IMR-90 (cell line): ENCODE measurements at places on chromosomes 12 and 14. TPM values are rescaled to one million over a fixed set of nuclear protein-coding genes. Genes with fewer than 3 reads are reported as not detected.

- DNase-seq = no peak
Measured at GRCh38 chr12:69936766-69937165, 111.7 kb downstream of the MYRFL start.

- no peak for DNase-seq
Measured at GRCh38 chr14:89651805-89652204, 234.8 kb upstream of the FOXN3 start.

CYP46A1 gene
- under 0.01 and 0.18 TPM in 2 replicates for total RNA-seq

DNA sequence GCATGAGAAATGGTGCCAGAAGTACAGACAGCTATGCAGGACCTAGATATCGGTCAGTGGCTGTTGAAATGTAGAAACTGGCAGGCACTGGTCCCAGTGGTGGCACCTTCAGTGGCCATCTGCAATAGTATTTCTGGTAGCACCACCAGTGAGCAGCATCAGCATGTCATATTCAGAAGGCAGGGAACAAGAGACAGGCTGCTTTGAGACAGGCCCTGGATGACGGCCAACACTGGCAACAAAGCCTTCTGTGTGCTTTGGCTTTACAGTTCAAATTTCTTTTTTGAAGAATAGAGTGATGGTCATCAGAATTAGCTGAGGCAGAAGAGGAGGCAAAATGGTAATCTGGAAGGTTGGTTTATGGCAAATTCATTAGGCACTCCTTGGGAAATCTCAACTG is 273.4 kb upstream of the SLC16A7 start:
- no peak for DNase-seq

TAS2R30 gene
- 5.0 and 7.2 TPM in 2 replicates for total RNA-seq

DNA sequence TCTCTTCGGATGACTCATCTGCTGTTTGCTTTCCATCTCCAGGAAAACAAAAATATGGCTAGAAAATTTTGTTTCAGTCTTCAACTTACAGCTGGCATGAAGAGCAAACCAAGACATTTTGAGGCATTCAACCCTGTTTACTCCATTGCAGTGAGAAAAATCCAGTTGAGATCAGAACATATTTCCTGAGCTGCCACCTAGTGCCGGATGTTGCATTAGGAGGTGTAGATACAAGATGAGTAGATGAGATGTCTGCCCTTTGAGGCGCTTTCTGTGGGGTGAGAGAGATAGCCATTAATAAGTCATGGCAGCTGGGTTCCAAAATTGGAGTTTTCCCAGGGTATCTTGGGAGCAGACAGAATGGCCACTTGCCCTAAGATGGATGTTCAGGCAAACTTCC is 171.1 kb downstream of the PRKCH start:
- no peak for DNase-seq

DNA sequence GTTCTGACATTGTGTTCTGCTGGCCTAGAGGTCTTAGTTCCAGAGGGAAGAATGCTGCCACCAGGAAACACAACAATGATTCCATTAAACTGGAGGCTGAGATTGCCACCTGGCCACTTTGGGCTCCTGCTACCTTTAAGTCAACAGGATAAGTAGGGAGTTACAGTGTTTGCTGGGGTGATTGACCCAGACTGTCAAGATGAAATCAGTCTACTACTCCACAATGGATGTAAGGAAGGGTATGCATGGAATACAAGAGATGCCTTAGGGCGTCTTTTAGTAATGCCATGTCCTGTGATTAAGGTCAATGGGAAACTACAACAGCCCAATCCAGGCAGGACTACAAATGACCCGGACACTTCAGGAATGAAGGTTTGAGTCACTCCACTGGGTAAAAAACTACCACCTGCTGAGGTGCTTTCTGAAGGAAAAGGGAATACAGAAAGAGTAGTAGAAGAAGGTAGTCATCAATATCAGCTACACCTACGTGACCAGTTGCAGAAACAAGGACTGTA is 852.6 kb downstream of the LRFN5 start:
- no peak for DNase-seq

- DNase-seq = no peak
Measured at GRCh38 chr12:2403221-2403976, 350.6 kb downstream of the CACNA1C start.

GRCh38 chr14:54148251-54148650 is 191.6 kb upstream of the BMP4 start:
- no peak for DNase-seq

GRCh38 chr12:51695241-51696010 is 104.4 kb downstream of the SCN8A start:
- peak; percentile 56 for DNase-seq

- DNase-seq = no peak
Measured at GRCh38 chr12:119202544-119202943, 23.8 kb downstream of the HSPB8 start.

GRCh38 chr12:100798286-100799160 is 3.9 kb downstream of the ANO4 start:
- DNase-seq = peak; percentile 52

DNA sequence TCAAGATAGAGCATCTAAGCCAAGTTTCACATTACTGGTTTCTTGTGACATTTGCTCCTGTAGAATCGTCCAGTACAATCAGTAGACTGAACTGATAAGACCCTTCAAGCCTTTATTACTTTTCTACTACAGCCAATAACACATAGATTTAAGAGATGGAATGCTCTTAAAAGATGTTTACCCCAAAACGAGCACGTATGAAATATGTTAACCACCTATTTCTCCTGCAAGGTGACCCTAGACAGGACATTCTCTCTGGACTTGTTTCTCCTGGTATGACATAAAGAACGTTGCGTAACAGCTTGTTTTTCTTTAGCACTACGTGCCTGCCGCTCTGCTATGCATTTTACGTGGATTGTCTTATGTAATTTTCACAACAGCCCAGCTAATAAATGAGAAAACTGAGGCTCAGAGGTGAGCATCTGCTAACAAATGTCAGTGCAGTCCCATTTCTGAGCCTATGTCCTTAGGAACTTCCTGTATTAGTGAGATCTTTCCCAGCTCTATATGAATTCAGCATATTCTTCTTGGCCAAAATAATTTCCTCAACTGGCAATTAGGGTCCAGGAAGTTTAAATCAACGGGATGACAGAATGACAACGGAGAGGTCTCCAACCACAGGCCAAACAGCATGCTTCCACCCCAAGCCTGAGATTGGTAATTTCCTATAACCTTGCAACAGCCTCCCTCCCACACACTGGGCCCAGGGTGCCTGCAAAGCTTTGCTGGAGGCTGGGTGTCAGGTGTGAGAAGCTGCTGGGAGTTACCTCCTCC is 3.7 kb downstream of the NFKBIA start:
- no peak for DNase-seq

DNA sequence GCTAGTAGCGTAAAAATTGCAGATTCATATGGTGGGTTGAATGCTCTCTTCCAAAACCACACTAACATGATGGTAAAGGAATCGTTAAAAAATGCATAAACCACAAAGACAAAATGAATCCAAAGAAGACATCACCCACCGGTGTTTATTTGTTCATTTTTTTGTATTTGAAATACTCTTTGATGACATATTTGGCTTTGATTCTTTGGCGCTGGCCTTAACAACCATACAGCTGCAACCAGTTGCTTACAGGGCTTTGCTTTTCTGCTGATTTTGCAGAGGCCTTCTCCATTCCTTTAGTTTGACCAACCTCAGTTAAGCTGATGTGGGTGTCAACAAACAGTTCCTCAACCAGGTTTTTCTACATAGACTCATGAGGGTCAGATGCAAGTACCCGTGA is 103.5 kb downstream of the CACNA1C start:
- peak; percentile 85 for DNase-seq

DNA sequence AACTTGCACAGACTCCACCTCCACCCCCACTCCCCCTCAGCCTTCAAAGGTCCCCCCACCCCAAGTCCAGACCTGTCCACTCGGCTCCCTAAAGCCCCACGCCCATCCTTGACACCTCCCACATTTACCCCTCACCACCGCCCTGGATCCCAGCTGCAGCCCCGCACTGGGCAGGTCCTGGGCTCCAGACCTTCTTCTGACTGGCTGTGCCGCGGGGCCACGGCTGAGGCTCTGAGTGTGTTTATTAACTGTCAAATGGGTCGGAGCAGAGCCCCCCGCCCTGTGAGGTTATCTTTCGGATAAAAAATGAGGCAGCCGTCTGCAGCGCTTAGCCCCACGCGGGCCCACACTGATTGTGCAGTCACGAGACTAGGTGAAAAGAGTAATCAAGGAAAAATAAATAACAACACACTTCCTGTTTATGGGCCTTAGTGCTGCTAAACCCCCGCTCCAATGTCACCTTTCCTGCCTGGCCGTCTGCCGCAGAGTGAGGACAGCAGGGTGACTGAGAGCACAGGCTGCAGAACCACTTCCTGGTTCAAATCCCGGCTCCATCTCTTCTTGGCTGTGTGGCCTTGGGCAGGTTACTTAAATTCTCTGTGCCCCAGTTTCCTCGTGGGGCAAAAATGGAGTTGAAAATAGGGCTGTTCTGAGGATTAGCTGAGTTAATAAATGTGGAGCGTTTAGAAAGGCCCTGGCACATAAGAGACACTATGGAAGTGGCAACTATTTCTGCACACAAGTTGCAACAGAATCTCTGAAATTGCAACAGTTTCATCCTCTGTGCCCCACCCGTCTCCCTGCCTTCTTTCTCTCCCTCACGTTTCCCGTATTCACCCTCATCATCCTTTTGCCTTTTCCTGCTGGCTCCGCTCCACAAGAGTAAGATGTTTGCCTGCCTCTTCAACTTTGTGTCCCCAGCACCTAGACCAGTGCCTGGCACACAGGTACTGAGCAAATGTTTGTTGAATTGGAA is 9.4 kb downstream of the SETD1B start:
- DNase-seq = no peak

UNC79 gene
- under 0.01 TPM in 1 of 2 replicates, not detected in the other for total RNA-seq

ADAM21 gene
- total RNA-seq = 0.28 and 0.36 TPM in 2 replicates

DNA sequence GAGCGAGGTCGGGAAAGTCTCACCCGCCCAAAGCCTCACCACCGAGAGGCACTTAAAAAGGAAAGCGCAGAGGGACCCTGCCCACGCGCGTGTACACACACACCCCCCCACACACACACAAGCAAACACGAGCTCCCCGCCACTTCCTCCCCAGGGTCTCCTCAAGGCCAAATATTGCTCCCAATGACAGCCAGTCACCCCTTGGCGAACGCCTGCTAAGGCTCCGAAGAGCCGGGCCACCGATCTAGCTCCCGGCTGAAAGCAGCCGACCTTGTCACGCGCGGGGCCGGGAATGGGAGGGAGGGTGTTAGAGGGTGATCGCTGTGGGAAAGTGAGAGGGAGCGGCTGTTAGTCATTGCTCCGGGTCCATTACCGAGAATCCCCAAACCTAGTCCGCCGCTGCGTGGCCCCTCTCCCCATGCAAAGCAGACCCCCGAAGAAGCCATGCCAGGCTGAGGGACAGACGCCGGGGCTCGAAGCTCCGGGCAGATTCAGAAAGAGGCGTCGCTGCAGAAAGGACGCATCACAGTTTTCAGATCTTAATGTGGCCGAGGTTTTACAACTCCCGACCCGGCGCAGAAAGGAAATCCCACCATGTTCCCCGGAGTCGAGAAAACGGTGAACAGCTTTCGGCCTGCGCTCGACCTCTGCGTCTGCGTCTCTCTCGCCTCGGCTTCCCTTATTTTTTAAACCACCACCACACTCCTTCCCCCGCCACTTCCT is 2.6 kb downstream of the BMP4 start:
- DNase-seq = peak; percentile 29

TTC5 gene
- total RNA-seq = 28.6 and 29.4 TPM in 2 replicates

GRCh38 chr12:630656-631632 is 32.3 kb downstream of the NINJ2 start:
- no peak for DNase-seq

DNA sequence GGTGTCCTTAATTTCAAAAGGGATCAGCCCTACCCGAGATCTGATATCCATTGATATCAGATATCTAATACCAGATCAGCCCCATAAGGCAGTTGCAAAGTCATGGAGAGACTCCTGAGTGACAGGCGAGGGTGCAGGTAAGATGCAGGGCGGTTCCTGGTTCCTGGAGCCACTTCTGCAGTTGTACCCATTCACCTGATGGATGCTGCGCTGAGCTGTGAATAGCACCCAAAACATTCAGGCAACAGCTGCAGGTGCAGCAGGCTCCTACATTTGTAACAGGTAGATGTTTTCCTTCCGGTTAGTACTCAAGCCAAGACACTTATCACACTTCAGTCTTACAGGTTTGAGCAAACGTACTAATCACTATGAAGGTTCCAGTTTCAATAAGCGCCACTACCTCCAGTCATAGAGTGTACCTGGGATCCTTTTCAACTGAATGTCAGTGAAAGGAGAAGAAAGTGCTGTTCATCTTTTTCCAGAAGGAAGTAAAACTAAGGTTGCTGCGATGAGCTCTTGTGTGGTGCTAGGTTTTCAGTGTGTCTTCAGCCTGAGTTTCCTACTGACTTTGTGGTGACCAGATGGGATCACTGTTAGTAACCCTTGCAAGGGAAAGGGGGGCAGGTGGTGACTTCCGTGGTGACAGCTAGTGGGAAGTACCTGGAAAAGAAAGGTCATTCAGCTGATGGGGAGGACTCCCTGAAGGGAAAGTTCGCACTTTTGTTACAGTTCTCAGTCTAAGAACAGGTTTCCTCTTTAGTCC is 1.9 kb downstream of the ATP6V0A2 start:
- DNase-seq = no peak

GRCh38 chr12:72273851-72274351 is 1.7 kb downstream of the TRHDE start:
- no peak for DNase-seq

- DNase-seq = no peak
Measured at GRCh38 chr12:92032101-92032500, 113.5 kb downstream of the BTG1 start.

GRCh38 chr14:96078625-96079016 is 39.5 kb downstream of the C14orf132 start:
- no peak for DNase-seq

DNA sequence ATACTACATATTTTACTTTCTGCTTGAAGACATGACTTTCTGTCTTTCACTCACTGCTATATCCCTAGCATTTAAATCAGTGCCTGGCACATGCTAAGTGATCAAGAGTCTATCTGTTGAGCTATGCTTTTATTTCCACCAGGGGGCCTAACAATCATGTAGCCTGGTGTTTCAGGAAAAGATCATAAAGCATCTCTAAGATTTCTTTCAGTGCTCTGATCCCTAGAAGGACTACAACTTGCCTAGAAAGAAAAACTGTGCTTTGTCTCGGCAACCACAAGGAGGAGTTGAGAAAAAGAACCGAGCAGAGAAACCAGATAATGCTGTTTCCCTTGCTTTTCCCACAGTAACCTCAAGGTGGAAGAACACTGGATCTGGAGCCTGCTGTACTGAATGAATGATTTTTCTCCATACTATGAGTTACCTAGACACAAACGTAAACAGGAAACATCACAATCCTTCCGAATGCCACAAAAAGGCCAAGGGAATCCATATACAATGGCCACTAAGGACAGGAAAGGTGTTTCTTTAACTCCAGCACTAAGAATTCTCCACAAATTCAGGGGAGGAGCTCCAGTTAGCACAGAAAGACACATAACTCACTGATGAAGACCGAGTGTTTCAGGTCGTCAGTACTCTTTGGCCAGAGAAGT is 1.2 kb downstream of the CRY1 start:
- DNase-seq = peak; percentile 97

- no peak for DNase-seq
Measured at GRCh38 chr14:54947230-54947629, 44.6 kb upstream of the GCH1 start.

TSPAN8 gene
- total RNA-seq = not detected in 2 replicates

VWF gene
- under 0.01 TPM in 2 replicates for total RNA-seq
